H1 (cell line): ENCODE measurements at places on chromosomes 3 and 15. TPM values are rescaled to one million over a fixed set of nuclear protein-coding genes. Genes with fewer than 3 reads are reported as not detected.

Gene PLA2G4D
- polyA plus RNA-seq, result 0.18 and 0.20 TPM in 2 replicates

Gene ILDR1
- polyA plus RNA-seq, result 1.8 and 2.7 TPM in 2 replicates

Gene ITPKA
- polyA plus RNA-seq, result 0.25 and 0.39 TPM in 2 replicates

Gene BCHE
- 0.35 and 0.56 TPM in 2 replicates for polyA plus RNA-seq

Gene KIAA1143
- 10.9 and 16.2 TPM in 2 replicates for polyA plus RNA-seq

- no peaks in the 10 kb centered on the region for H3K4me1 ChIP-seq
- H3K27ac ChIP-seq, result no peak overlapping the region
- no peak for DNase-seq
- no peaks in the 10 kb centered on the region for H3K27me3 ChIP-seq
- peaks cover 88% of the 10 kb centered on the region for H3K36me3 ChIP-seq
Measured at GRCh38 chr15:40011303-40011702, 27.7 kb downstream of the SRP14 start.

DNA sequence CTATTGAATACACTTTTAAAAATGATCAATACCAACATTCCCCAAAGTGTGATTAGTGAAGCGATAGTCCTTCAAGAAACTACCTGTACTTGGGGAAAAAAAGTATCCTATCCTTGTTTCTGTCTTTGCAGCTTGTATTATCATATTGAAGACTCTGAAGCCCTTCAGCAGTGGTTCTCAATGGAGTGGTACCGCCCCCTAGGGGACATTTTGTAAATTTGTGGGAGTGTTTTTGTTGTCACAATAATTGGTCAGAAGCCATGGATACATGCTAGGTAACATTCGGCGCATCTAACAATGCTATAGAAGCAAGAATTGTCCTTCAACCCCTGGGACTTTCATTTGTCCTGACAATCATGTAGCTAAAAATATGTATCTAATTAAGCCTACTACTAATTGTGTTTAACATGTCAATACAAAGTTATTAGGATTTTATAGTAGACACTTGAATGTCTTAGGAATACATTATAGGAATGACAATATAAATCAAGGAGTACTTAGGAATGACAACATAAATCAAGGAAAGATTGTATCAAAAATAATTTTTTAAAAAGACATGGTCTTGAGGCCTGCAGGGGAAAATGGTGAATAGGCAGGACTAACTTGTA lies 53.7 kb downstream of the NMD3 start:
- no peaks in the 10 kb centered on the region for H3K4me1 ChIP-seq
- DNase-seq, result peak; percentile 13
- peaks cover 13% of the 10 kb centered on the region; the same call in 1 of the 2 replicates for H3K36me3 ChIP-seq
- no peaks in the 10 kb centered on the region for H3K27me3 ChIP-seq

- no peak overlapping the region for H3K4me3 ChIP-seq
- no peaks in the 10 kb centered on the region for H3K27me3 ChIP-seq
- H3K4me1 ChIP-seq, result no peaks in the 10 kb centered on the region
- H3K27ac ChIP-seq, result no peak overlapping the region
- no peak for DNase-seq
Measured at GRCh38 chr3:142209655-142210054, 15.7 kb downstream of the GK5 start.

DNA sequence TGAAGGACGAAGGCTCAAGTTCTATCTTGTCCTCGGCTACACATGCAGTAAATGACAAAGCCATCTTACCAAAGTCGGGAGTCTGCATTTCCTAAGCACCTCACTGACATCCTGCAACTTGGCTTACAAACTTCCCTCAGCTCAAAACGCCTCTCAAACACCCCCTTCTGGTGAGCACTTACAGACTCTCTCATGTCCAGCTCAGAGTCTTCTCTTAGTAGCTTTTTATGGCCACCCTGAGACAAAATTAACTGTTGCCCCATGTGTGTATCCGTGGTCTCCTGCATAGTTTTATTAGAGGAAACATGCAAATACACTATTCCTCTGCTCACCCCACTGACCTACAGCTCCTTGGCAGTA lies 819.7 kb downstream of the FHIT start:
- H3K36me3 ChIP-seq, result no peaks in the 10 kb centered on the region
- H3K27ac ChIP-seq, result no peak overlapping the region
- H3K27me3 ChIP-seq, result no peaks in the 10 kb centered on the region
- no peak for DNase-seq
- H3K4me3 ChIP-seq, result no peak overlapping the region
- H3K4me1 ChIP-seq, result no peaks in the 10 kb centered on the region

- H3K27me3 ChIP-seq, result no peaks in the 10 kb centered on the region
- H3K27ac ChIP-seq, result no peak overlapping the region
- H3K36me3 ChIP-seq, result peaks cover 21% of the 10 kb centered on the region
- DNase-seq, result no peak
- no peaks in the 10 kb centered on the region for H3K4me1 ChIP-seq
- no peak overlapping the region for H3K4me3 ChIP-seq
Measured at GRCh38 chr15:52318729-52319500, 23.3 kb upstream of the MYO5C start.

GRCh38 chr3:155979746-155980145 lies 109.3 kb downstream of the GMPS start:
- DNase-seq, result no peak
- no peaks in the 10 kb centered on the region for H3K27me3 ChIP-seq
- H3K4me1 ChIP-seq, result no peaks in the 10 kb centered on the region
- H3K36me3 ChIP-seq, result no peaks in the 10 kb centered on the region
- H3K27ac ChIP-seq, result no peak overlapping the region

DNA sequence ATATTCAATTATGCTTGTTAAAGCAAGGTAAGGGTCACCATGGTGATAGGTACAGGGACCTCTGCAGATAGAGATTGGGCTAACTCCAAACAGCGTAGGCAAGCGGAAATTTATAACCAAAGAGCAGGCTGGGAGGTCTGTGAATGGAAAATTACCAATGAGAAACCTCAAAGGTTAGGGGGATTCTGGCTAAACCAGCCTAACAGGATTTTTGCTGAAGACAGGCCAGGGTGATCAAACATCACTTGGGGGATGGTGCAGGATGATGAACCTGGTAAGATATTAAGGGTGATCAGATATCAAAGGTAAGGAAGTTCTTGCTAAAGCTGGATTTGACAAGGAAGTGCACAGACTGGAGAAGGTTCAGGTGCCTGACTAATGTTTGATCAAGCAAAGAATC lies 35.3 kb upstream of the SNRPN start:
- peaks cover 10% of the 10 kb centered on the region for H3K4me1 ChIP-seq
- peak overlapping the region; percentile 37; the same call in 1 of the 2 replicates for H3K27ac ChIP-seq
- no peaks in the 10 kb centered on the region for H3K36me3 ChIP-seq
- no peaks in the 10 kb centered on the region for H3K27me3 ChIP-seq

GRCh38 chr3:136110481-136110880 lies 85.7 kb downstream of the MSL2 start:
- H3K36me3 ChIP-seq, result no peaks in the 10 kb centered on the region; the same call in none of the 2 replicates
- no peak overlapping the region for H3K4me3 ChIP-seq
- no peak overlapping the region for H3K27ac ChIP-seq
- H3K27me3 ChIP-seq, result no peaks in the 10 kb centered on the region
- no peak for DNase-seq
- H3K4me1 ChIP-seq, result no peaks in the 10 kb centered on the region

DNA sequence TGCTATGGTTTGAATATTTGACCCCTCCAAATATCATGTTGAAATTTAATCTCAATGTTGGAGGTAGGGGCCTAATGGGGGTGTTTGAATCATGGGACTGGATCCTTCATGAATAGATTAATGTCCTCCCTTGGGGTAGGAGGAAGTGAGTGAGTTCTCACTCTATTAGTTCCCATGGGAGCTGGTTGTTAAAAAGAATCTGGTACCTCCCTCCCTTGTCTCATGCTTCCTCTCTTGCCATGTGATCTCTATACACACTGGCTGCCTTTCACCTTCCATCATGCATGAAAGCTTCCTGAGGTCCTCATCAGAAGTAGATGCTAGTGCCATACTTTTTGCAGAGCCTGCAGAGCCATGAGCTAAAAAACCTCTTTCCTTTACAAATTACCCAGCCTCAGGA lies 177.7 kb upstream of the MCTP2 start:
- DNase-seq, result no peak
- H3K27ac ChIP-seq, result no peak overlapping the region
- no peaks in the 10 kb centered on the region for H3K4me1 ChIP-seq

DNA sequence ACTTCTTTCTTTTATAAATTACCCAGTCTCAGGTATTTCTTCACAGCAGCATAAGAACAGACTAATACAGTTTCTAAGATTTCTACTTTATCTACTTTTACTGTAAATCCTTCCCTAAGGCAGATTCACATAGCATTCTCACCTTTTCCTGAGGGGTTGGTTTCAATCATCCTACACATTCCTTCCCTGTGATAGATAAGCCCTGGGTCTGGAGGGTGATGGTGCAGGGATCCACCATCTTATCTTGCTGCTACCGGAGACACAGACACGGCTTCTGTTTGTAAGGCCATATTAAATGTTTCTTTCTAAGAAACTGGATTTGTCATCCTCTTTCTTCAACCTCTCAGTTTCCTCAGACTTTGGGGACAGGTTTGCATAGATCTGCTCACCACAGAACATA lies 6.1 kb downstream of the IQCF5 start:
- no peaks in the 10 kb centered on the region for H3K36me3 ChIP-seq
- DNase-seq, result no peak
- H3K4me1 ChIP-seq, result no peaks in the 10 kb centered on the region
- H3K27me3 ChIP-seq, result no peaks in the 10 kb centered on the region
- H3K4me3 ChIP-seq, result no peak overlapping the region

- H3K36me3 ChIP-seq, result no peaks in the 10 kb centered on the region
- H3K4me3 ChIP-seq, result no peak overlapping the region
- H3K4me1 ChIP-seq, result no peaks in the 10 kb centered on the region
- H3K27me3 ChIP-seq, result no peaks in the 10 kb centered on the region
Measured at GRCh38 chr3:13517253-13517977, 31.5 kb upstream of the FBLN2 start.

DNA sequence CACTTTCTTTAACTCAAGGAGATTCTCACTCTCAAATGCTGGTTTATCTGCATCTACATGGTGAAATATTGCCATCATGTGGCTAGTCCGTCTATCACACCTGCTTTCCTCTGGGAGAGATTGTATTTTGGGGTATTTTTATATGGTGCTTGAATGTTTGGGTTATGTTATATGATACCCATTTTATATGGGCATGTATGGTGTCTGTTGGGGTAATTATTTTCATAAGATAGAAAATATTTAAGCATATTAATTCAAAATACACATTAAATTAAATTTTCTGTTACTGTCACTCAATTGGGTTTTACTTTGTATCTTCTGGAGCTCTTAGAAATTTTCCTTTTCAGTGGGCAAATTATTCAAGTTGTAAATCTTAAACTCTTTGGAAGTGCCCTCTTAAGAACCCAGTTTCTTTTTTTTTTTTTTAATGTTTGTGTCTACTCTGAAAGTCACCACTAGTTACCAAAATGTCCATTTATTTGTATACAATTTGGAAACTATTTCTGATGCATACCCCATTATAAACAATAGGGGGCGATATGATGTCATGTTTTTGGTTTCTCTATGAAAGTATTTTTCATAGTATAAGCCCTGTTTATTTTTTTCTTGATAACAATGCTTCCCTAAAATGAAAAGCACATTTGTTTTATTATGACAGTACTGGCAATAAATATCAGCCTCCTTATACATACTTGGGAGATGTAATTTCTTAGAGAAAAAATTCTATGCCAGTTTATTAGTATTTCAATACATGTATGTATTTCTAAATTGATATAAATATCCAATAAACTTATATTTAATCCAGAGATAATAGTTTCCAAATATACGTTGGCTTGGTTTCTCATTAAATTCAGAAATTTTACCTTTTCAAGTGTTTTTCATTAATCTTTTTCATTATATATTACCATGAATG lies 36.1 kb upstream of the PLSCR5 start:
- H3K27ac ChIP-seq, result no peak overlapping the region
- no peaks in the 10 kb centered on the region for H3K4me1 ChIP-seq
- no peak overlapping the region for H3K4me3 ChIP-seq

DNA sequence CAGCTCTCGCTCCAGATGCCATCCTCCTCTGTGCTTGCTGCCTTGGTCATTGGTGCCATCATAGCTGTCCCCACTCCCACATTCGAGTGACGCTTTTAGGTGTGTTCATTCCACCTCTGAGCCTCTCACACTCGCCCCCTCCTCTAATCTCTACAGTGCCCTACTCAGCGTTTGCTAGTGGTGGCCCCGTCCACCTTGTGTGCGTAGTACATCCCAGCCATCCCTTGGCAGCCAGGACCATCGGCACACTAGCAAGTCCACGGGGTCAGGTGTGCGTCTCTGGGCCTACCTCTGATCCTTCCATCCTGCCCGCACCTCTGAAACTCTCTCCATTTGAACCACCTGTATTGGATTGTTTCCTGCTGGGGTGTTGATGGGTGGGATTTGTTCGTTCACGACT lies 54.2 kb upstream of the RGMA start:
- H3K4me3 ChIP-seq, result no peak overlapping the region
- no peaks in the 10 kb centered on the region for H3K36me3 ChIP-seq
- no peaks in the 10 kb centered on the region; the same call in 1 of the 2 replicates for H3K27me3 ChIP-seq
- no peak for DNase-seq
- H3K27ac ChIP-seq, result no peak overlapping the region

DNA sequence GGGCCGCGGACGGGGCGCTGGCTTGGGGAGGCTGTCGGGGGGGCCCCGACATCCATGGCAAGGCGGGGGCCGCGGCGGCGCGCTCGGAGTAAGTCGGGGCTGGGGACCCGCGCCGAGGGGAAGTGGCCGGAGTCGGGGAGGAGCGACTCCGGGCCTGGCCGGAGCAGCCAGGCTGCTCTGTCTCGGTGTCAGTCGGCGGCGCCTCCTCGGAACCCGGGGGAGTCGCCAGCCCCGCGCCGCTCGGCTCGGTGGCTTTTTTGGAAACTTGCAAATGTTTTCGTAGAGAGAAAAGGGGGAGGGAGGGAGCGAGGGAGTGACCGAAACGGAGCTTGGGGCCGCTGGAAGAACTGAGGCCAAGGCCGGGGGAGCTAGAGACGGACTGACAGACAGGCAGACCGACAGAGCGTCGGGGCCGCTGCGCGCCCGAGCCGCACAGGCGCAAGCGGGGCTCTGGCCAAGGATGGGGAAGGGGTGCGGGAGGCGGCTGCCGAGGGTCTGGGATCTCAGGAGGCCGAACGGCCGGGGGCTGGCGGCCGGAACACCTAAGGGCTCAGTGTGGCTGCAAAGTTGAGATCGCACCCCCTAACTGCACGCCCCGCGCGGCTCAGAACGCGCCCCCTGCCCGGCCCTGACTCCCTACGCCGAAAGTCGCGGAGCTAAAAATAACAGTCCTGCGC lies 5.0 kb downstream of the PTH1R start:
- peak overlapping the region; percentile 62 for H3K4me3 ChIP-seq
- no peak for DNase-seq
- H3K4me1 ChIP-seq, result peaks cover 4% of the 10 kb centered on the region
- peaks cover 53% of the 10 kb centered on the region for H3K27me3 ChIP-seq

DNA sequence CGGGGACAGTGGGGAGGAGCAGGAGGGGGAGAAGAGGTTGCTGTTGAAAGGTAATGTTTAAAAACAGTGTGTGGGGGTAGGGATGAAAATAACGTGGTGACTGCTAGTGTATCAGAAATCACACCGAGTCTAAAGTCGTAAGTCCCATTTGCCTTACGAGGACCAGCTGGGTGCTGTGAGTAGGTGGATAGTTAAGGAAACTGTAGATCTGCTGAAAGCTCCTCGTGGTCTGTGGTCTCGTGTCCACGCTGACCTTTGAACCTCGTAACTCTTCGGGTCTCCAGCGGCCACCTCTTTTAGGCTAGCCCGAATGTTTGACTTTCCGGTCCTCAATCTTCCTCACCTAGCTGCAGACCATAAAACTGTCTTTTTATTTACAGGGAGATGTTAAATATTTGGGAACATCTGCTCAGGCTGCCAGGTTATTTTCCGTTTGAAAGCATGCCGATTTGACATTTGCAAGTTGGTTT lies 29.3 kb upstream of the ST3GAL6 start:
- no peaks in the 10 kb centered on the region for H3K36me3 ChIP-seq
- no peak overlapping the region for H3K27ac ChIP-seq
- no peak for DNase-seq
- H3K4me1 ChIP-seq, result peaks cover 6% of the 10 kb centered on the region; the same call in 1 of the 2 replicates
- no peaks in the 10 kb centered on the region; the same call in 1 of the 2 replicates for H3K27me3 ChIP-seq
